Left forelimb (tissue), 1 donor: ENCODE measurements at places on chromosomes 7 and 10.

GRCh38 chr7:94374721-94375566 is 19.8 kb upstream of the COL1A2 start:
- peak; percentile 78 for DNase-seq

- no peak for DNase-seq
These were observed 50.5 kb downstream of the HECTD2 start for GRCh38 chr10:91460681-91461080.

GRCh38 chr7:40969641-40970040 is 733.2 kb downstream of the INHBA start:
- no peak for DNase-seq

- DNase-seq: no peak
These were observed 26.2 kb downstream of the PWWP2B start for GRCh38 chr10:132422903-132423825.

DNA sequence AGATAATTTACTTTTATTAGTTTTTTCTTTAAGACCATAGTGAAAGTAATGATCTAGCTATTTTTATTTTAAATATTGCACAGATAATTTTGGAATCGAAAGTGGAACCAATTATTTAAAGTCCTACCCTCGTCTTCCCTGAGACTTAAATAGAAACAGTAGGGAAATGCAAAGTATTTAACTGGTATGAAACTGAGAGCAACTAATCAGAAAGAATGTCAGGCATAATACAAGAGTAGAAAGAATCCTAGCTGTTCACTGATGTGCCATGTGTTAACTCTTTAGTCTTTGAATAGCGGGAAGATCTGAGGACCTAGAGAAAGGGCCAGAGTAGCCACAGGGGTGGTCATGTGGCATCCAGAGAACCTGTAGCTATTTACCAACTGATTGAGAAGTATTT is 630.0 kb downstream of the NRG3 start:
- DNase-seq: no peak

DNA sequence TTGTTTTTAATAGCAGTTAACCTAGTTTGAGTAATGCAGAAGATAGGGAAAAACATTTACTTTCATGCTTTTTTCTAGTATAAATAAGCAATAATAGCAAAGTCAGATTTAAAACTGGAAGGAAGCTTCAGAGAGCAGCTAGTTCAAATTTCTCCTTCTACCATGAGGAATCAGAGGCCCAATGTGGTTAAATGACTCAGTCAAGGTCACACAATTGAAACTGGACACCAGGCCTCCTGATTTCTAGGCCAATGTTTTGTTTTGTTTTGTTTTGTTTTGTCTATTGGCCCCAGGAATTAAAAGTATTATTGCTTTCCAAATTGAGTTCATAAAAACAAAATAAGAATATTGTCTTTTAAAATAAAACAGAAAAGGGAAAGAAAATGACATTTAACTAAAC is 122.3 kb downstream of the TRIL start:
- no peak for DNase-seq

GRCh38 chr7:109091042-109091441 is 521.4 kb downstream of the DNAJB9 start:
- no peak for DNase-seq

DNA sequence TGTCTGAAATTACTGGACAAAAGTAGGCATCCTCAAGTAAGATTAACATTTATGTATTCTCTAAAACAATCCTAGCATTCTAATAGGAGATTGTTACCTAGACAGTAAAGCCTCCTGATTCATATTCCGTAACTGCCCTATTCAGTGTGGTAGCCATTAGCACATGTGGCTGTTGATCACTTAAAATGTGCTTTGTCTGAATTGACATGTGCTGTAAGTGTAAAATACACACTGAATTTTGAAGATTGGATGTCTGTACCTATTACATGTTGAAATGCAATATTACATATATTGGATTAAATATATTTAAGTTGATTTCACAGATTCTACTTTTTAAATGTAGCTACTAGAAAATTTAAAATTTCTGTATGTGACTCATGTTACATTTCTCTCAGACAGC is 14.6 kb downstream of the EDRF1 start:
- no peak for DNase-seq

DNA sequence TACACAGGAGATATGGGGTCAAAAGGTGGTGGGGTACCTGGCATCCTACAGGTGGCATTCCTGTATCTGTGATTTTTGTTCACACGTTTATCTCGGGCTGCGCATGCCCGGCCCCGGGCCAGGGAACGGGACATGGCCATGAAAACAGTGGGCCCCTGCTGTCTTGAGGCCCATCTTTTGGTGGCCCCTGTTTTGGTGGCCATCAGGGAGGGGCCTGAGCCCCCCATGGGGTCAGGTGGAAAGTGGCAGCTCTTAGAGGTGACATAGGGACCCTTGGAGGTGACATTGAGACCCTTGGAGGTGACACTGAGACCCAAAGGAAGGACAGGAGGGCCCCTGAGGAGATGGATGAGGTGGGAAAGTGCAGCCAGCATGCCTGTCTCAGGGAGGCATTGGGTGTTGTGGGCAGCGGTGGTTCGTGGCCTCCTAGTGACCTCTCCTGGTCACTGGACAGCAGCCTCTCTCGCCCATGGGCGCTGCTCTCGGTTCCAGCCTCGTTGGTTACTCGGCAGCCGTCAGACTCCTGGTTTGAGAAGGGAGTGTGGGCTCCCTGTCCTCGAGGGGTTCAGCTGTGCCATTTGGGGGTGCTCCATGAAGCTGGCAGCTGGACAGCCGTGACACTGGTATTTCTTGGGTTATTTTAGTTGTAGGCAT is 39.9 kb downstream of the INPP5A start:
- no peak for DNase-seq
